ENCODE measurements at places on chromosomes 4 and X. TPM values are rescaled to one million over a fixed set of nuclear protein-coding genes. Genes with fewer than 3 reads are reported as not detected.

The CT45A10 gene
- not detected for total RNA-seq

DNA sequence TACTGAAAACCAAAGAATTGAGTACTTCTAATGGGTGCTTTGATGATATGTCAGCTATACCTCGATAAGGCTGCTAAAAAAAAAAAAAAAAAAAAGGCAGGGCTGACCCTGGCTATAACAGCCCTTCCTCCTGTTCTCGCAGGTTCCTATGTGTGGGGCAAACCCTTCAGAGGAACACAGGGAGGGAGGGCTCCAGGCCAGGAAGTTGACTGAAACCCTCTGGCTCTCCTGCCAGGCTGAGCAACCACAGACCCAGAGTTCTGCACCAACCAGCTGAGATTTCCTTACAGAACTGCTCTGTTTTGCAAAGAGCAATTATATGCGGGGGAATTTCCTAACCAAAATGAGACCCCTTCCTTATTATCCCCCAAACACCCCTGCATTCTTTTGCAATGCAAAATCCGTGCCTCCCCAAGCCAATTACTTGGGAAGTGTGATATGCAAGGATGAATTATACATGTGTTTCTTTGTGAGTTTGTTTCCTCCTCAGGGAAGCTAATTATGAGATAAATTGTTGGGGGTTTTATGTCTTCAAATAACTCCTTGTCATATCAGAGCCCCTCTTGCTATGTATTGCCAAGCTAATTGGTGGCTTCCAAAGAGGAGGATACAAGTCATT is 45.6 kb downstream of the PDHA1 start:
- no peak for DNase-seq

The FAM149A gene
- total RNA-seq: 18.3 TPM

The BEX5 gene
- total RNA-seq: 2.1 TPM

GRCh38 chr4:99811850-99812249 is 4.8 kb upstream of the DAPP1 start:
- DNase-seq: no peak

DNA sequence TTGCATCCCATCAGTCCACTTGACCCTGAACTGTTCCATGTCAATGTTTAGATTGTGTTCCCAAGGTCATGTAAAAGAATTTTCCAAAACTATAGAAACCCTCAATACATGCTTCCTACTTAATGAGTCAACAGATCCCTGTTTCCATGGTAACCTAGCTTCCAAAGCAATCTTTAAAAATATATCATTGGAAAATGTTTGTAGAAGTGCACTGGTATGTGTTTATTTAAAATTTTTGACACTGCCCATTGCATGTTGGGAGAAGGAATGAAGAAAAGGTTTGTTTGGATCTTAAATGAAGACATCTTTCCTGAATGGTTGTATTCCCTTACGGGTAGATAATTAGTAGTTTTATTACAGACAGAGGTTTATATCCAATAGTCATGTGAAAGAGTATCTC is 345.3 kb downstream of the GABRG1 start:
- DNase-seq: no peak

The SHROOM2 gene
- total RNA-seq: 3.0 TPM

The DCAF8L2 gene
- not detected for total RNA-seq

DNA sequence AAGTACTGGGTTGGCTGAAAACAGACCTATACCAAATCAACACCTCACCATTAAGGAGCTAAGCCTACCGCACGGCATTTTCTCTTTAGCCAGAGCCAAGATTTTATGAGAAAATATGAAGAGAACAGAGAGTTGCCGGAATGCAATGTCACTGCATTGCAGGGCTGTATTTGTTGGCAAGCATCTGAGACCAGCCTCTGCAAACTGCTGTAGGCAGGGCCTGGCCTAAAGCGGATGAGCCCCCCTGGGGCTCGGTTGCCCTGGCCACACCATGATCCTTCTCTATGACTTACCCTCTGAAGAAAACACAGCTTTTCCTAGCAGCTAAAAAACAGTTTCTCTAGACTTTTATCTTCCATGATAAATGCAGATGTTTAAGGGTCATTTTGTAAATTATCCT is 120.5 kb upstream of the SORBS2 start:
- DNase-seq: no peak

GRCh38 chr4:5638316-5638715 is 70.0 kb downstream of the EVC2 start:
- DNase-seq: no peak

- peak; percentile 86 for DNase-seq
These were observed 93.3 kb downstream of the SYNPO2 start for GRCh38 chr4:118981839-118982381.

DNA sequence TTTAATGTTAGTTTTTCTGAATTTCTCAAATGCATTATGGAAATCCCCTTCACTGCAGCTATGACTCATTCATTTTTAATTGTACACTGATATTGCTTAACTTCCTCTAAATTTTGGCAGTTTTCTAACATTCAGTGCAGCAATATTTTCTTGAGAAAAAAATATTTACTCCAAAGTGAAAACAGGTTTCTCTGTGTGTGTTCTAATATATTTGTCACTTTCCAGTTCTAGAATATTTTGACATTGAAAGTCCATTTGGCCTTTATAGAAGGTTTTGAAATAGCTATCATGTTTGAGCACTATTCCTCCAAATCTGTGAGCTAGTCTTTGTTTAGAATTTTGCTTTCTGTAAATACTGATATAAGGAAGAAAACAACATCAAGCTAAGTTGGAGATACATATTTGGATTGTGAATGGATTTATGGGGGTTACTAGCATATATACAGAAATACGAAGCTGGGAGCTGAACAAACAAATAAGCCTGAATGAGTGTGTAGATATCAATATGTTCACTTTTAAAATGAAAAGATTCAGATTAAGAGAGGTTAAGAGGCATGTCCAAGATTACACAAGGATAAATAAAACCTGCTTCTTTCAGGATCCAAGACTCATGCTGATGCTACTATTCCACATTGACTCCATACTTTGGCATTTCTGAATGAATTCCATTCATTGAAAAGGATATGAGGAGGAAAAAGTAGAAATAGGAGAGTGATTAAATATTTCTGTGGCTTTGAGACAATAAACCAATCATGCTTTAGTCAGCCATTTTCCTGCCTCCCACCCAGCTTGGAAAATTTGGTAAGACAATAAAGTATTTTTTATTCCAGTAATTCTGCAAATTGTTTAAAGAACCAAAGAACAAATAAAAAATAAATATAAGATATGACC is 57.3 kb upstream of the SLIT2 start:
- no peak for DNase-seq

Measured in sigmoid colon (tissue), 7 donors.